Myocyte (in vitro differentiated cells): ENCODE measurements at places on chromosomes 4 and X. TPM values are rescaled to one million over a fixed set of nuclear protein-coding genes. Genes with fewer than 3 reads are reported as not detected.

The SATL1 gene
- not detected in 2 replicates for total RNA-seq

The IKBKG gene
- total RNA-seq = 13.3 and 14.0 TPM in 2 replicates

The CTAG1B gene
- not detected in 2 replicates for total RNA-seq

The CT47B1 gene
- not detected in 2 replicates for total RNA-seq

The FUNDC1 gene
- total RNA-seq = 12.0 and 17.1 TPM in 2 replicates

The UTP3 gene
- 23.7 and 25.7 TPM in 2 replicates for total RNA-seq

The NSUN7 gene
- total RNA-seq = not detected in 2 replicates

The HS6ST2 gene
- total RNA-seq = 0.32 TPM in 1 of 2 replicates, not detected in the other

The LPAR4 gene
- total RNA-seq = 6.3 and 11.7 TPM in 2 replicates

The SASH3 gene
- not detected in 2 replicates for total RNA-seq

The SPON2 gene
- 0.47 and 3.7 TPM in 2 replicates for total RNA-seq

The DUSP21 gene
- not detected in 2 replicates for total RNA-seq

The MGAT4D gene
- total RNA-seq = not detected in 2 replicates

The NPY2R gene
- total RNA-seq = not detected in 2 replicates

The FRMD7 gene
- 0.10 and 0.45 TPM in 2 replicates for total RNA-seq

The MTTP gene
- total RNA-seq = 0.10 and 0.80 TPM in 2 replicates

The CXXC4 gene
- total RNA-seq = 0.05 and 0.11 TPM in 2 replicates

The PITX2 gene
- 66.1 and 140 TPM in 2 replicates for total RNA-seq

The MEPE gene
- not detected in 2 replicates for total RNA-seq

The FGF5 gene
- total RNA-seq = 3.2 and 4.9 TPM in 2 replicates

The ADH7 gene
- total RNA-seq = not detected in 2 replicates

The VCX gene
- total RNA-seq = not detected in 2 replicates

The BEX5 gene
- total RNA-seq = not detected in 2 replicates

The C4orf36 gene
- 0.21 TPM in 1 of 2 replicates, not detected in the other for total RNA-seq

The SSX2B gene
- not detected in 2 replicates for total RNA-seq

The PWWP3B gene
- total RNA-seq = 37.8 and 39.5 TPM in 2 replicates

The FRG2 gene
- not detected in 2 replicates for total RNA-seq

The ARR3 gene
- total RNA-seq = not detected in 2 replicates

The PRDM8 gene
- 14.7 and 15.4 TPM in 2 replicates for total RNA-seq

The STK32B gene
- total RNA-seq = 0.29 and 0.52 TPM in 2 replicates

The PTCHD1 gene
- 0.03 and 0.16 TPM in 2 replicates for total RNA-seq

The PABPC5 gene
- total RNA-seq = 4.0 and 4.7 TPM in 2 replicates

The GAK gene
- total RNA-seq = 46.1 and 56.3 TPM in 2 replicates

The MAGEA1 gene
- total RNA-seq = not detected in 2 replicates

The CT83 gene
- total RNA-seq = not detected in 2 replicates

The ADGRL3 gene
- total RNA-seq = 0.08 and 0.62 TPM in 2 replicates

The OTC gene
- total RNA-seq = not detected in 2 replicates

The AFP gene
- 1.1 TPM in 1 of 2 replicates, not detected in the other for total RNA-seq

The S100P gene
- not detected in 2 replicates for total RNA-seq

The DDIT4L gene
- 4.5 and 9.6 TPM in 2 replicates for total RNA-seq

The ABLIM2 gene
- 4.0 and 5.6 TPM in 2 replicates for total RNA-seq

The ATP8A1 gene
- total RNA-seq = 1.4 and 4.5 TPM in 2 replicates

The PDE6B gene
- 0.27 and 2.1 TPM in 2 replicates for total RNA-seq

The DCAF8L2 gene
- total RNA-seq = not detected in 2 replicates

The IL9R gene
- total RNA-seq = not detected in 2 replicates

The APELA gene
- total RNA-seq = not detected in 2 replicates
